Skin of body (tissue), 3 donors: ENCODE measurements at places on chromosomes 7 and 10.

DNA sequence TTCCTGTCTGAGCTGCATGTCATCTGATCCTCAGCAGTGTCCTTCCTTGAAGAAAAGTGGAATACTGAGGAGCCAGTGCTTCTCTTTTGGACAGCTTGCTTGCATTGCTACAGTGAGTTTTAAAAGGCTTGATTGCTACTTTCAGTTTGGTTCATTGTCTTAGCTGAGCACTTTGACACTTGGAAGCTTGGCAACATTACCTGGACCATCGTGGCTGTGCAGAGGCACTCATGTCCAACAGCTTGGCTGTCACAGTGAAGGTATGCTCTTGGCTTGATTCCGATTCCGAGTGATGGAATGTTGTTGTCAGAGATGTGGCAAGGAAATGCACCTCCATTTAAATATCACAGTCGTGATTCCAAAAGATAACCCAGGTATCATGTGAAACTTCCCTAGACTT is 102.4 kb downstream of the FAS start:
- no peak for DNase-seq

- DNase-seq = no peak
Measured at GRCh38 chr7:102819151-102819550, 70.4 kb downstream of the FAM185A start.

- no peak for DNase-seq
Measured at GRCh38 chr7:149637911-149638565, 135.3 kb downstream of the ZNF467 start.

DNA sequence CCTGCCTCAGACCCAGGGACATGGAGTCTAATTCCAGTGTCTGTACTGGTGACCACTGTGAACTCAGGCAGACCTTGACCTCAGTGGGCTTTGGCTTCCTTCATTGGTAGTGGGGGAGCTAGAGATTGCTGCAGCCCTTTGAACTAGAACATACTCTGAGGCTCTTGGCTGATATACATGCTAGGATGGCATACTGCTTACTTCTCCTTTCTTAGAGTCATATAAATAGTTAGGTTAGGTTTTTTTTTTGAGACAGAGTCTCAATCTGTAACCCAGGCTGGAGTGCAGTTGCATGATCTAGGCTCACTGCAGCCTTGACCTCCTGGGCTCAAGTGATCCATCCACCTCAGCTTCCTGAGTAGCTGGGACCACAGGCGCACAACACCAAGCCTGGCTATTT is 49.7 kb downstream of the TMEM178B start:
- no peak for DNase-seq

DNA sequence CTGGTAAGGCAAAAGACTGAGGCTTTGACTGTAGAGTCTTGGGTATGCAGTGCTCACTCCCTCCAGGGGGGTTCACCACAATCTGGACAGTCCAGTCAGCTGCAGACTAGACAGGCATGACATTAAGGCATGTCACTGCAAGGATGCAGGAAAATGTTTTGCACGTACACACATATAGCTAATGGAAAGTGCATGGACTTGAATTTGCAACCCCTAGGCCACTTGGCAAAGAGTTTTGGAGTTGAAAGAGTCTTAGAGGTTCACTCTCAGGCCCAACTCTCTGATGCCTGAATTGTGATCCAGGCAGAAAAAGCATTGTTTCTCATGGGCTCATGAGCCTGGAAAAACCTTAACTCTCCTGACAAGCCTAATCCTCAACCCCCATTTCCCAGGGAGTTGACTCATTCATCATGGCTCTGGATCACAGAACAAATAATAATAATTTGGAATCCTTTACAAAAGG is 51.9 kb downstream of the LAMB4 start:
- DNase-seq = peak; percentile 44

DNA sequence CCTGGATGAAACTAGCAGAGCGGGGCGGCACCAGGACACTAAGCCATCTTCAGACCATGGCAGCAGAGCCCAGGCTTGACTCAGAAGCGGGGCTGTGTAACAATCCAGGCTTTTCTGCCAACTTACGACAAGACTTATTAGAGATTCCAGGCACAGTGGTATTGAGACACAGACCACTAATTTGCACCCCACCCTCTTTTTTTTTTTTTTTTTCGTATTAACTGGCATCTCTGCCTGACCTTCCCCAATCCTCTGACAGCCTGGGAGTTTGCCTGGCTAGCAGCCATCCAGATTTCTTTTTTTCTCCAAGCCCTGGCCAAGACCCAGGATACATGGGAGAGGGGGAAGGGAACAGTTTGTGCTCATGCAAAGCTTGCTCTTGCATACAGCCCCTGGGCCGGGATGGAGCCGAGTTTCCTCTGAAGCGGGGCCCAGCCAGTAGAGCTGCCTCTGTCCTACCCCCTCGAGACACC is 182.4 kb downstream of the PLXNA4 start:
- DNase-seq = peak; percentile 4

DNA sequence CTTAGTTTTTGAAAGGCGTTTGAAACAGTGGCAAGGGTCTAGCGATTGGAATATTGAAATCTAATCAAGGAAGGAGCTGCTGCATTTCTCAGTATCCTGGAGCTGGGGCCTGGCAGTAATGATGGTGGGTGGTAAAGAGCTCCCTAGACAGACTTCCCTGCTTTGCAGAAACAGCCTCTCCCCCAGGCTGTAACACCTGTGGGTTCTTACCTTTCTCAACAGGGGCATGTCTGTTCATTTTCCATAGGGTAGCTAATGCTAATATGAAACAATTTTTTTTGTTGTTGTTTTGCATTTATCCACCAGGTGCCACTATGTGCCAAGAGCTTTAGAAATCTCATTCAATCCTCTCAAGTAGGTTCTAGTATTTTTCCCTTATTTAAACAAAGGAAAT is 345.5 kb downstream of the REEP3 start:
- DNase-seq = no peak

DNA sequence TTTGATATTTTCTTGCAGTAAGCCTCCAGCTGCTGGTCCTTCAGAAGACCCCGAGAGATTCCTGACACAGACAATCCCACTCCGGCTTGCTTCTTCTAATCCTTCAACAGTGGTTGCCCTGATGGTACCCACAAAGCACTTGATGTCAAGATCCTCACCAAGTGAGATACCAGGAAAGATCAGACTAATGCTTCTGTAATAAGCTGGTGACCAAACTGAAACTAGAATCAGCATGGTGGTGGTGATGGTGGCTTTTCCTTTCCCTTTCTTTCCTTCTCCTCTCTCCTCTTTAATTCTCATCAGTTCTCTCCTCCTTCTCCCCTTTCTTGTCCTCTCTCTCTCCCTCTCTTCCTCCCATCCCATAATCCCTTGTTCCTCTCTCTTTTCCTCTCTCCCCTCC is 25.8 kb upstream of the CASD1 start:
- no peak for DNase-seq

GRCh38 chr10:73644767-73645166 is 3.5 kb upstream of the MYOZ1 start:
- DNase-seq = no peak
